Sciatic nerve (tissue), 2 donors: ENCODE measurements at places on chromosomes 7 and 10. TPM values are rescaled to one million over a fixed set of nuclear protein-coding genes. Genes with fewer than 3 reads are reported as not detected.

CYP3A7 gene
- not detected for total RNA-seq

- DNase-seq, result no peak
These were observed 4.6 kb downstream of the GTPBP4 start for GRCh38 chr10:992871-993270.

- DNase-seq, result no peak
These were observed 1009.0 kb downstream of the LRMDA start for GRCh38 chr10:76440426-76440825.

GRCh38 chr10:13956826-13957225 lies 370.1 kb downstream of the PRPF18 start:
- DNase-seq, result peak; percentile 81

DNA sequence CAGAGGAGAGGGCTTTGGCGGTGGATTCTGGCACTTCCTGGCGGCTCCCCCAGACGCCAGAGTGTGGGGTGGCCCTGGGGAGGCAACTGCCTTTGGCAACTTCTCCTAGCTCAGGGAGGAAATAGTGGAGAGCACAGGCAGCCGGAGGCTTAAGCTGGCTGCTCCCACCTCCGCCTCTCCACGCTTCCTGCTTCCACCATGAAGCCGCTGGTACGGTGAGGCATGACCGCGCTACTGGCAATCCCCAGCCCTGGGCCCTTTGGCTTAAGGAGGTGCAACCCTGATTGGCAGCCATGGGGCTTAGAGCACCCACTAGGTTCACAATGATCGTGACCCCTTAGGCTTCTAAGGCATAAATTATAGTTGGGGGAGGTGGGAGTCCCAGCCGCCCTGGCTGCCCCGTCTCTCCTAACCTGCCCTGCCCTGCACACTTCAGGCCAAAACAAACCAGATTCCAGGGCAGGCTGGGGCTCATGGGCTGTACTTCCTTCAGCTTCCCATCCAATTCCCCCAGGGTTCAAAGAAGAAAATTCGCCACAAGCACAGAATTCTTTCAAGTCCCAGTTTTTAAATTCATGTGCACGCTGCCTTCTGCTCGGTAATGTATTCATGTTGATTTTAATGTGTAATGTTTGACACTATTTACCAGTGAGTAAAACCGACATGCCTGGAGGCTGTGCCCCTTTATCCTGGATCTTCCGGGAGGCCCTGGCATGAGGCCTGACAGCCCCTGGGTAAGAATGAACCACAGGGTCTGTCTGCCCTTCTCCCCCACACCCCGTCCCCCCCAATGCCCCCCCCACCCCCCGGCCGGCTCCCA lies 90.7 kb upstream of the LRRC4 start:
- no peak for DNase-seq

GRCh38 chr10:29078919-29079318 lies 210.0 kb upstream of the LYZL1 start:
- no peak for DNase-seq

TMEM213 gene
- total RNA-seq, result not detected

DNA sequence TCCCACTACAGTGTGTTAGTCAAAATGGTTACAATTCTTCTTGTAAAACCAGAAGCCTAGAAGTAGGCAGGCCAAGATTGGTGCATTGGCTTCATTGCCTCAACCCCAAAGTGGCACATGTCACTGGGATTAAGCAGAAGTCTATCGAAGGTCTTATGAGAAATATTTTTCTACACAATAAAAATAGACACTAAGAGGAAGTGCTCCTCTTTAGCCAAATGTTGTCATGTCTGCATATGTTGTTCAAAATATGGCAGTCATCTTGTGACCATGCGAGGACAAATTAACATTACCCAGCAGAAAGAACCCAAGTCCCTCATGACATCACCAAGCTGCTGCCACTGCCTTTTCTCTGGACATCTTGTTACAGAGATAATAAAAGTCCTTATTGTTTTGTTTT lies 6.3 kb upstream of the NSMCE4A start:
- no peak for DNase-seq

DNA sequence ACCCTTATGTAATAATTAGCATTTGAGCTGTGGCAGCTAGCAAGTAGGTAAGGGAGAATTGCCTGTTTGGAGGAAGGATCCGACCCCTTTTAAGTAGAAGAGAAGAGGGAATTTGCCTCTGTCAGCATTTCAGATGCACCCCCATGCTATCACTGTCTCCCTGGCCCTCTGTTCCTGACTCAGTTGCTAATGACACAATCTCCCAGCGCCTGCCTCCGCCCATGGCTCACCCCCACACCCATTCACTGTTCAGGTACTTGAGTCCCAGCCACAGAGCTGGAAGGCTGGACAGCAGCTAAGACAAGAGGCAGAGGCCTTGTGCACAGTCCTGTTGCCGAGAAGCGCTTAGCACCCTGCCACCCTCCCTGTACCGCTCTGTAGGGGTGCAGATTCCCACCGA lies 512.3 kb upstream of the GALNT17 start:
- no peak for DNase-seq

GRCh38 chr10:52172581-52172980 lies 141.5 kb upstream of the DKK1 start:
- DNase-seq, result no peak

GRCh38 chr7:38679419-38679818 lies 48.2 kb upstream of the AMPH start:
- no peak for DNase-seq

HTR7 gene
- total RNA-seq, result 0.94 TPM

GPR85 gene
- 1.6 TPM for total RNA-seq

PROSER2 gene
- 23.7 TPM for total RNA-seq

GRCh38 chr7:87875151-87876039 lies 765 bp downstream of the SLC25A40 start:
- DNase-seq, result peak; percentile 66

DNA sequence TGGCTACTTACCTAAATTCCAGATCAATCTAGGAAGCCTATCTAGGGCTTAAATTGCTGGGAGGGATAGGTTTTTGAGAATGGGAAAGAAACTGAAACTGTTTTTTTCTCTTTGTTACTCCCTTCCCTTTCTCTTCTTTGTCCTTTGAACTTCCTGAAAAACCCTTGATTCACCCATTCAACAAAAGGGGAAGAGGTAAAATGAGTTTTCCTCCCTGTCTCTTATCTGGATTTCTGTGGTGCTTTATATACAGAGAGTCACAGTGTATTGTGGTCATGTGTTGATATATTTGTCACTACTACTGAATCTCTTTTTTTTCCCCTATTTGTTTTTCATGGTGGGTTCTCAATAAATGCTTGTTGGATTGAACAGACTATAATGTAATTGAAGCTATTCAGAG lies 19.8 kb upstream of the NUP205 start:
- DNase-seq, result no peak

UPF2 gene
- total RNA-seq, result 29.4 TPM

DNA sequence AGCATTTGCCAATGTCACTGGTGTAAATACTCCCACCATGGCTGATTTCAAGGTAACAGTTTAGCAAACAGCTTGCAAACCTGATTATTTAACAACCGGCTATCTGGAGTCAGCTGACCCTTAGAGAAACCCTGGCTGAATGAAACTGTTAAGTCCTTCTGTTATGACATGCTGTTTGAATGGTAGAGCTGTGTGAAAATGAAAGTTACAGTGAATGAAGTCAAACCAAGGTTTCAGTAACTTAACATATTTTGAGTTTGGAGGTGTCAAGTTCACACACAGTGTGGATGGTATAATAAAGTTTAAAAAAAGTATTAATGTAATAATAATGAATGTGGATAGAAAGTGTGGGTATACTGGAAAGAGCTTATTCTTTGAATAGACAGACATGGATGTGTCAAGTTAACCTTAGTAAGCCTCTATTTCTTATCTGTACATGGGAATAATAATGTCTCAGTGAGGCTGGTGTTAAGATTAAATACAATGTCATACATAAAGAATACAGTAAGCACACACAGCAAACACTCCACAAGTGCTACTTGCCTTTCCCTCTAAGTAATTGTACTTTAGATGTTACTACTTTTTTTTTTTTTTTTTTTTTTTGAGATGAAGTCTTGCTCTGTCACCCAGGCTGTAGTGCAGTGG lies 150.4 kb downstream of the TAX1BP1 start:
- no peak for DNase-seq
